ENCODE measurements at places on chromosomes 5 and 9.

- DNase-seq: no peak
These were observed 607 bp downstream of the PRELID2 start for GRCh38 chr5:145834554-145834916.

DNA sequence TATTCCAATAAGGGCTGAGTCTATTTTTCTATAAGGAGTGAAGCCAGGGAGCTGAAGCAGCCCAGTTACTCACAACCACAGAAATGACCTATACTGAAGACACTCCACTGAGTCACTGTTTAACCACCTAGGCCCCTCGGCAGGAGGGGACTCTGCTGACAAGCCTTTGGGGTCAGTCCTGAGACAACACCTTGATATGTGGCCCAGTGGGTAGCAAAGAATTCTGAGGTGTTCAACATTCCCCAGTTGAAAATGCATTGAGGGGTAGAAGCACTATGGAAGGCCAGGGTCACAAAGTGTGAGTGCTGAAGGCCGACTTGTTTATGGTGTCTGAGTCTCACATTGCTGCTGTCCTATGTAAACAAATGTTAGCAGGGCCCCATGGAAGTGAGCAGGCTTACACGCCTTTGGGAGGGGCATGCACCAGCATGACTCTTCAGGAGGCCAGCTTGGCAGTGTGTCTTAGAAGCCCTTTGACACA is 112.6 kb upstream of the NFIL3 start:
- DNase-seq: peak; percentile 85

GRCh38 chr5:63400079-63400478 is 562.2 kb downstream of the HTR1A start:
- no peak for DNase-seq

- peak; percentile 50 for DNase-seq
These were observed 46.6 kb upstream of the SLC12A2 start for GRCh38 chr5:128036950-128037349.

DNA sequence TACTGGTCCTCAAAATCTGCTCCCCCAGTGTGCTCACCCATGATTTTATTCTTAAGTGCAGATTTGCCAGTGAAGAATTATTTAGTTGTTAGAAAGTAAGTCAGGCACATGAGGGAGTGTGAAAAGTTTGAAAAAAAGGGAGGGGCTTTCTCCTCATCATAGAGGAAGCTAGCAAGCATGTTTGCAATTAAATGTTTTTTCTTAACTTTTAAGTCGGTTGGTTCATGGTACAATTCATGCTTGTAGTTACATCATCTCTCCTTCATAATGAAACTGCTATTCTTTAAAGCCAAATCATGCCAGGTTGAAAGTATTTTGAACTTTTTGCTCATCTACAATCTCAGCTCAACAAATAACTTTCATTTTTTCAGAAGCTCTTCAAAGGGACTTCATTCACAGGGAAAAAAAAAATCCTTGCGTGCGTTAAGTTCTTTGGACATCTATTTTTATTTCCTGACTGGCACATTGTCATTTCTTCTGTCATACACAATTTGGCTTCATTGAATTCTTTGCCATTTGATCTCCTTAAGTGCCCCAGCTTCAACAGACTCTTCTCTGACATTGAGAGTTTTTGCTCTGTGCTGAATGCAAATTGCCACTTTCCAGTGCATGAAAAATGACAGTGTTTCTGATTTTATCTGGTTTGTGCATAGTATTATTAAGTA is 456.9 kb downstream of the TMEM232 start:
- no peak for DNase-seq

DNA sequence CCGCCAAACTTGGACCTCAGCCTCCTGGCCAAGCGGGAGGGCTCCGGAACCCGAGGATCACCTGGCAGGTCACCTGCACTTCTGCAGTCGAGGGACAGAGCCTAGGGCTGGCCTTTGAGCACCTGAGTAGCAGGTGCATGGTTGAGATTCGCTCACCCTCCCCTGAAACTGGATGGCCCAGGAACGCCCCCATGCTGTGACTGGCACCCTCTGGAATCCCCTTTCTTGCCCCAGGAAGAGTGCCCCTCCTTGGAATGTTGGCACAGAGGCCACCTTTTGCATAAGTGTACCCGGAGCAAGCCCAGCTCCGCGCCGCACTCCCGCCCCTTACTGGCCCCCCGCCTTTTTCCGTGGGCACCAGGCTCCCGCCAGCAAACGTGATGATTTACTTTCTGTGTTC is 112.5 kb upstream of the IER5L start:
- no peak for DNase-seq

GRCh38 chr9:124033967-124034366 is 22.4 kb downstream of the LHX2 start:
- no peak for DNase-seq

- no peak for DNase-seq
These were observed 291.7 kb downstream of the TMEM167A start for GRCh38 chr5:82785456-82785855.

DNA sequence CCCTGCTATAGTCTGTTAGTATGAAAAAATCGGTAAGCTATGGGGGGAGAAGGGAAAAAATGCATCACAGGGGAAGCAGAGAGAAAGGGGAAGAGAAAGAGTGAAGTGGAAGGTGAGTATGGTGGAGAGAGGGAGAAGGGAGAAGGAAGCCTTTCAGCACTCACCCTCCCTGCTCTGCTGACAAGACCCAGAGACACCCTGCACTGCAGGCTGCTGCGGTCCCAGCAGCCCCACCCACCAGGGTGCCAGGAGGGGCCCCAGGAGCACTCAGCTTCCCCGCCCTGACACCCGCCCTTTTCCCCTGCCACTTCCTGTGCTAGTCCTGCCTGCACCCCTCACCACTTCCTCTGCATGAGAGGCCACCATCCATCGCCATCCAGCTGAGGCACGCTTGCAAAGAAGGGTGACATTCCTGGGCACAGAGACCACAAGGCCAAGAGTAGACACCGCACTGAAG is 12.7 kb downstream of the STK10 start:
- DNase-seq: no peak

DNA sequence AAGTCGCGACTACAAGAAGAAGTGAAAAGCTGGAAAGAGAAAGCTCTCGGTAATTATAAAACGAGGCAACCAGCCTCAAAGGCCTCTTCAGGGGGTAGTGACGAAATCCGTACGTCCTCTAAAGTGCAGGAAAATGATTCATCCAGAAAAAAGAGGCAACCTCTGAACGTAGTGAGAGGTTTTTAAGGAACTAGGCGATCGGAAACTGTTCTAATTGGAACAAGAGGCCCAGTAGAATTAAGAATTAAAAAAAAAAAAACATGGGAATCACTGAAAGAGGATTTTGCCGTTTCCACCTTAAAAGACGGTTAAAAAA is 1.0 kb downstream of the CSNK1A1 start:
- no peak for DNase-seq

DNA sequence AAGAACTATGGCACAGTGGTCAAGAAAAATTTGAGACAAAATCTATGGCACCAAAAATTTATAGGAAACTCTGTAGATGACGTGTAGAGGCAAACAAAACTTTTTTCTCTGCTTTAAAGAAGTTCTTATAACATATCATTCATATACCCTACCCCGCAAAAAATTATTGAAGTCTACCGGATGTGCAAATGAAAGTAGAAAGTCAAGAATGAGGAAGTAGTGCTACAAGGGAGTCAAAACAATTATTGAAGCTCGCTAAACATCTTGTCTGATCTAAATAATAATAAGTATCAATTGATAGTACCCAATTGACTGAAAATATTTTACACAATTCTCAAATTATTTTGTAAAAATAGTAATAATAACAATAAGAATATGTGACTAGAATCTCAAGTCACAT is 398.5 kb downstream of the TAF11L14 start:
- DNase-seq: no peak

GRCh38 chr5:98433673-98434072 is 339.8 kb upstream of the RGMB start:
- DNase-seq: no peak

- DNase-seq: no peak
These were observed 116.0 kb upstream of the ADRA1B start for GRCh38 chr5:159800131-159800840.

- no peak for DNase-seq
These were observed 2.0 kb downstream of the RNF44 start for GRCh38 chr5:176535101-176535663.

- no peak for DNase-seq
These were observed 92.8 kb downstream of the ZNF354C start for GRCh38 chr5:179152941-179153340.

DNA sequence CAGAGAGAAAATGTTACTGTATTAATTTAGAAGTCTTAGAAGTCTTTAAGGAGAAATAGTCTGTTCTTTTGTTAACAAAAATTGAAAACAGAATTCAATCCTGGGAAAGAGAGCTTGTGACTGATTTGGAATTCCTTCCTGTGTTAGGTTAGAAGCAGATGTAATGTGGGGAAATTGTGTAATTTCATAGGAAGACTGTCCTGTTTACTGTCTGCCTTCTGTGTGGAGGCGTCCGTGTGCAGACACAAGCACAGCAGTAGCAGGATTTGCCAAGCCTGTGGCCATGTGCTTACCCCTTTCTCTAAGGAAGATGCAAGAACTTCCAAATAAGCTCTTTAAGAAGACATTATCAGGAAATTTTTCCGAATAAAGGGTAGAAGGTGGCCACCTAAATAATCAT is 36.7 kb upstream of the F2R start:
- no peak for DNase-seq

- DNase-seq: no peak
These were observed 591.5 kb upstream of the KLF4 start for GRCh38 chr9:108081112-108081511.

GRCh38 chr9:17761984-17762676 is 183.3 kb downstream of the SH3GL2 start:
- no peak for DNase-seq

DNA sequence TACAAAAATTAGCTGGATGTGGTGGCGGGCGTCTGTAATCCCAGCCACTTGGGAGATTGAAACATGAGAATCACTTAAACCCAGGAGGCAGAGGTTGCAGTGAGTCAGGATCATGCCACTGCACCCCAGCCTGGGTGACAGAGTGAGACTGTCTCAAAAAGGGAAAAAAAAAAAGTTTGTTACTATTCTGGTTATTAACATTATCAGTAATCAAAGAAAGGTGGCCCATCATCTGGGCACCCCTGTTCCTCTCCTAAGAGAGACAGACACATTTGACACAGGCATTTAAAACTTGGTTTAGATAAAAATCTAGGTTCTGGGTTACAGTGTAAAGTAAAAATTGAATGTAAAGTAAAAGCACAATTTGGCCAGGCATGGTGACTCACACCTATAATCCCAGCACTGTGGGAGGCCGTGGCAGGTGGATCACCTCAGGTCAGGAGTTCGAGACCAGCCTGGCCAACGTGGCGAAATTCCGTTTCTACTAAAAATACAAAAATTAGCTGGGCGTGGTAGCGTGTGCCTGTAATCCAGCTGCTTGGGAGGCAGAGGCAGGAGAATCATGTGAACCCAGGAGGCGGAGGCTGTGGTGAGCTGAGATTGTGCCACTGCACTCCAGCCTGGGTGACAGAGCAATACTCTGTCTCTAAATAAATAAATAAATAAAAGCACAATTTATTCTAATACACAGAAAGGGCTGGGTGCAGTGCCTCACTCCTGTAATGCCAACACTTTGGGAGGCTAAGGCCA is 16.7 kb upstream of the PHYHD1 start:
- DNase-seq: no peak

GRCh38 chr9:118401546-118401945 is 697.3 kb downstream of the TLR4 start:
- no peak for DNase-seq

- peak; percentile 10 for DNase-seq
These were observed 269.2 kb downstream of the ACTL7B start for GRCh38 chr9:108586471-108587139.

DNA sequence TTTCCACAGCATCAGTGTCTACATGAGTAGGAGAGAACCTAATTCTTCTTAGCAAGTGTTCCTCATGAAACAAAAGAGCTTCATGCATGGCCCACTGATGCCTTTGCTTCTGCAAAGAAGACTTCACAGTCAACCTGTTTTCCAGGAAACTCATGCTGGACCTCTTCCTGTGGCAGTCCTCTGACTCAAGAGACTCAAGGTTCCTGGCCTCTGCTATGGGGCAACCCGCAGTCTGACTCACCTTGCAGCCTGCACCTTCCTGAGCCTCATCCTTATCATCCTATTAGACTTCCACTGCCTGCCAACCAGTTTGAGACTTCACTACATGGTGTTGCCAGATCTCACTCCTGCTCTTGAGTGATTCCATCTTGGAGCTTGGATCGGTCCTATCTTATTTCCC is 17.6 kb upstream of the AGGF1 start:
- peak; percentile 5 for DNase-seq

DNA sequence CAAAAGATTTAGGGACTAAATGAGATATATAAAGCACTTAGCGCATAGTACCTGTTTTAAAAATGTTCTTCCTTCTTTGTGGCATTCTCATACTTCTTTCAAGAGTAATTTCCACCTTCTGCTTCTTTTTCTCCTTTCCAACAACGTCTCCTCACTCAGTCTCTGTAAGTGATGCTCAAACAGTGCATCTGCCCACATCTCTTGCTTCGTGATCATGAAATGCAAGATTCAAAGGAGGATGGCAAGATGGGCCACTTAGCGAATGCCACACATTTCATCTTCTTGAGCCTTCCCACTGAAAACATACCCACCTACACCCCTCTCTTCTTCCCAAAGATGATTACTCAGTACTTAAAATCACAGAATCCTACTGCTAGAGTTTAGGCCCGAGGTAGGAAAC is 36.9 kb downstream of the MACIR start:
- DNase-seq: no peak

DNA sequence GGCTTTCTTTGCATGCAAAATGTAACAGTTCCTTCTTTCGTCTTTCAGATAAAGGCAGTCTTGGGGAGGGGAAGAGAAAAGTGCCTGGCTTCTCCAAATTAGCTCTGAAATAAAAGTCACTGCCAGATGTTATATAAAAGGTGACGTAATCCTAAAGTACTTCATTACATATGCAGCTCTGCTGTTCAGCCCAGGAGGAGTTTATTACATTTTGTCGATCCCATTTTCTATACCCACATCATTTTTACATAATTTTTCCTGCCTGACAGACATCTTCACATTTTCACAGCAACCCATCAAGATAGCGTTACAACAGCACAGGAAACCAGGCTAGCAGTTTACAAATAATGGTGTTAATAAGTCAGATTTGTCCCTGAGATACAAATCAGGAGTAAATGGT is 86.7 kb upstream of the SLC30A5 start:
- no peak for DNase-seq

DNA sequence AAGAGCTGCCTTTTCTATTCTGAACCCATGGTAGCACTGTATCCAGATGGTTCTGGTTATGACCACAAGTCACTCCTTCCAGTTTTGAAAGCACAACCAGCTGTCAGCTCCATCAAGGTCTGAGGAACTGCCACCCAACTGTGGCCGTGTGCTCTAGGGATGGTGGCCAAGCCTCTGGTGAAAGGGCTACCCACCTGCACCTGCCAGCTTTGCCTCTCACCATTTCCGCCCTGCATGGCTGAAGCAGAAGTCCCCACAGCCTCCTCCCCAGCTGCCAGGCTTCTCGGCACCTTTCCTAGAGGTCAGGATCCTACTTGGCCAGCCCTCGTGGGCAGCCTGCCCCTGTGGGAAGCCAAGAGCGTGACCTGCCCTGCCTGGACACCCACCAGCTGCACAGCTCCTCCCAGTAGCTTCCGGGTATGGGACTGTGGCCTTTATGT is 16.8 kb downstream of the SEMA5A start:
- no peak for DNase-seq
